ENCODE measurements at places on chromosomes 5 and 9. TPM values are rescaled to one million over a fixed set of nuclear protein-coding genes. Genes with fewer than 3 reads are reported as not detected.

GRCh38 chr9:127700140-127700539 lies 6.6 kb upstream of the CFAP157 start:
- H3K4me3 ChIP-seq, result no peak overlapping the region
- no peaks in the 10 kb centered on the region for H3K27me3 ChIP-seq
- no peak for DNase-seq
- H3K27ac ChIP-seq, result no peak overlapping the region
- H3K4me1 ChIP-seq, result peaks cover 7% of the 10 kb centered on the region
- H3K36me3 ChIP-seq, result peaks cover 13% of the 10 kb centered on the region

The ARL15 gene
- 10.1 TPM for total RNA-seq

- peaks cover 5% of the 10 kb centered on the region for H3K36me3 ChIP-seq
- peaks cover 7% of the 10 kb centered on the region for H3K4me1 ChIP-seq
- no peaks in the 10 kb centered on the region for H3K27me3 ChIP-seq
- DNase-seq, result no peak
These were observed 226.5 kb upstream of the NREP start for GRCh38 chr5:111983459-111983858.

GRCh38 chr5:103674251-103674650 lies 111.7 kb upstream of the NUDT12 start:
- H3K27me3 ChIP-seq, result no peaks in the 10 kb centered on the region
- H3K36me3 ChIP-seq, result no peaks in the 10 kb centered on the region
- DNase-seq, result no peak
- H3K4me3 ChIP-seq, result no peak overlapping the region

DNA sequence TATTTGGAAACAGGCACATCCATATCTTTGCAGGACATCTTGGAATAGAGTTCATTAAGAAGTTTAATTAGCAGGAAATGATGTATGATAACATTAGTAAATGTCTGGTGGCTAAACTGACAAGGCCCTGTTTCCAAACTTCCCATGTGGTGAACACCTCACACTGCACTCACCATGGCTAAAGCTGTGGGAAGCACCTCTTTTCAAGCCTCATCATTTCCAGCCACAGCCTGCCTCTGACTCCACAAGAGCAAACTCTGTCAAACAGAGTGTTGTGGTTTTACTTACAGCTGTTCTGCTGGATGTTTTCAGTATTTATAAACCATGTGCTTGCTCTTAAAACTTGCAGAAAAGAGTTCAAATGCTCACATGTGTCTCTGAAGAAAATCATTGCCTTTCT lies 14.9 kb upstream of the NDUFB6 start:
- DNase-seq, result no peak
- no peak overlapping the region for H3K4me3 ChIP-seq
- H3K27ac ChIP-seq, result no peak overlapping the region
- no peaks in the 10 kb centered on the region for H3K27me3 ChIP-seq
- peaks cover 11% of the 10 kb centered on the region for H3K4me1 ChIP-seq
- H3K36me3 ChIP-seq, result peaks cover 3% of the 10 kb centered on the region

The PRUNE2 gene
- total RNA-seq, result 0.29 TPM

DNA sequence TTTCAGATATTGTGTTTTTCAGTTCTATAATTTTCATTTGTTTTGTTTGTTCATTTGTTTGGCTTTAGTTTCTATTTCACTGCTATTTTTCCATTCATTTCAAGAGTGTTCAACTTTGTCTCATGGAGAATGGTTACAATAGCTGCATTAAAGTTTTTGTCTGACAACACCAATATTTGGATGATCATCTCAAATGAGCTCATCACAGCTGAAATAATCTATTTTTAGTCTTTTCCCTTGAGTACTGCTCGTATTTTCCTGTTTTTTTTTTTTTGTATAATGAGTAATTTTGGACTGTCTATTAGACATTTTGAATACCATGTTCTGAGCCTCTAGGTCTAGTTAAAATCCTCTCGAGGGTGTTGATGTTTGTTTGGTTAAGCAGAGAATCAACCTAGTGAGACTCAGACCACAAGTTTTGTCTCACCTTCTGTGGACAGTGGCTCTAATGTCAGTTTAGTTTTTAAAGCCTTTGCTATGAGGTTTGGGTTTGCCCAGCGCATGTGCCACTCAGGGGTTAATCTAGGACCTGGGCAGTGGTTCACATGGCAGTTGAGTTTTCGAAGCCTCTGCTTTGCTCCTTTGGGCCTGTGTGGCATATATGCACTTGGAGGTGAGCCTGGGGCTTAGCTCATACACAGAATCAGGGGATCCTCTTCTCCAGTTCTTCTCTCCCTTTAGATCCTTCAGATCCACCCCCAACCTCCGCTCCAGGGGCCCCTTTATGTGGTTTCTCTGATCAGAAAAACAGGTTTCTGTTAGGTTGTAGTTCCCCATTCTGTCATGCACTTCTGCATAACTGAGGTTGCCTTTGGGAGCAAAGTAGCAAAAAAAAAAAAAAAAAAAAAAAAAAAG lies 79.8 kb downstream of the ARSB start:
- H3K27me3 ChIP-seq, result no peaks in the 10 kb centered on the region
- H3K27ac ChIP-seq, result no peak overlapping the region
- DNase-seq, result no peak

The EPB41L4B gene
- total RNA-seq, result 20.2 TPM

- H3K27ac ChIP-seq, result no peak overlapping the region
- DNase-seq, result peak; percentile 71
- no peaks in the 10 kb centered on the region for H3K4me1 ChIP-seq
- H3K4me3 ChIP-seq, result no peak overlapping the region
These were observed 316.3 kb downstream of the MCTP1 start for GRCh38 chr5:94968507-94969095.

GRCh38 chr9:134592018-134592818 lies 49.4 kb upstream of the COL5A1 start:
- no peaks in the 10 kb centered on the region for H3K27me3 ChIP-seq
- H3K27ac ChIP-seq, result no peak overlapping the region
- DNase-seq, result peak; percentile 49
- no peaks in the 10 kb centered on the region for H3K36me3 ChIP-seq

GRCh38 chr9:128887914-128888350 lies 6.0 kb downstream of the LRRC8A start:
- no peak for DNase-seq
- H3K27me3 ChIP-seq, result no peaks in the 10 kb centered on the region
- H3K4me1 ChIP-seq, result peaks cover 38% of the 10 kb centered on the region
- peaks cover 46% of the 10 kb centered on the region for H3K36me3 ChIP-seq
- H3K4me3 ChIP-seq, result no peak overlapping the region
- peak overlapping the region; percentile 19 for H3K27ac ChIP-seq

The SRA1 gene
- 107 TPM for total RNA-seq

GRCh38 chr5:137730336-137730735 lies 5.6 kb downstream of the KLHL3 start:
- H3K4me3 ChIP-seq, result no peak overlapping the region
- no peaks in the 10 kb centered on the region for H3K27me3 ChIP-seq
- no peaks in the 10 kb centered on the region for H3K36me3 ChIP-seq
- no peak overlapping the region for H3K27ac ChIP-seq

The ARID3C gene
- not detected for total RNA-seq

DNA sequence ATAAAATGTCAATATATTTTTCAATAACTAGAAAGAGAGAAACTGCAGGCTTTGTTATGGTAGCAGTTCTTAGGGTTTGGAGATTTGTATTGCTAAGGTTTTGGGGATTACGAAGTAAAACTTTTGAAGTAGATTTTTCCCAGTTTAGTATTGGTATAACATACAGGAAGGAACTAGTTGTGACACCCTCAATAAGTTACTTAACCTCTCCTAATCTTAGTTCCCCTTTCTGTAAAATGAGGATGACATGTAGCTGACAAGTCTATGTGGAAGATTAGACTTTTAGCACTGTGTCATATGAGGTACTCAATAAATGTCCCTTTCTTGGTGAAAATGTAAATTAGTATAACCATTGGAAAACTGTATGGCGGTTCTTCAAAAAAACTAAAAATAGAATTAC lies 73.4 kb upstream of the ATG10 start:
- H3K4me1 ChIP-seq, result peaks cover 7% of the 10 kb centered on the region
- H3K27ac ChIP-seq, result no peak overlapping the region
- DNase-seq, result no peak
- no peaks in the 10 kb centered on the region for H3K27me3 ChIP-seq
- H3K36me3 ChIP-seq, result peaks cover 6% of the 10 kb centered on the region

The FABP6 gene
- not detected for total RNA-seq

DNA sequence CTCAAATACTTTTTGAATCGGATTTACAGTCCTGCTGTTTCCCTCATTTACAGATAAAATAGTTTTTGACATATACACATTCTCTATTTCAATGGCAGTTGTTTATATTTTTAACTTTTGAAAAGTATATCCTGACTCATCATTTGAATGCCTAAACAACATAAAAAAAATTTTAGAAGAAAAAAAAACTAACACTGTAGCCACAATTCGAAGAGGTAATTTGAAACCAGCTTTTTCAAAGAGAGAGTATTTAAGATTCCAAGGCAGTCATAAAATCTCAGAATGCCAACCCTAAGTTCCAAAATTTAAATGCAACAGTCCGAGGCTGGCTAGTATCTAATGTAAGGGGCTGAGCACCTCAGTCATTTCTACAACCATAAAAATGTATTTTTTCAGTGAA lies 626.8 kb downstream of the DNAH5 start:
- DNase-seq, result no peak
- no peak overlapping the region for H3K27ac ChIP-seq
- H3K36me3 ChIP-seq, result no peaks in the 10 kb centered on the region

DNA sequence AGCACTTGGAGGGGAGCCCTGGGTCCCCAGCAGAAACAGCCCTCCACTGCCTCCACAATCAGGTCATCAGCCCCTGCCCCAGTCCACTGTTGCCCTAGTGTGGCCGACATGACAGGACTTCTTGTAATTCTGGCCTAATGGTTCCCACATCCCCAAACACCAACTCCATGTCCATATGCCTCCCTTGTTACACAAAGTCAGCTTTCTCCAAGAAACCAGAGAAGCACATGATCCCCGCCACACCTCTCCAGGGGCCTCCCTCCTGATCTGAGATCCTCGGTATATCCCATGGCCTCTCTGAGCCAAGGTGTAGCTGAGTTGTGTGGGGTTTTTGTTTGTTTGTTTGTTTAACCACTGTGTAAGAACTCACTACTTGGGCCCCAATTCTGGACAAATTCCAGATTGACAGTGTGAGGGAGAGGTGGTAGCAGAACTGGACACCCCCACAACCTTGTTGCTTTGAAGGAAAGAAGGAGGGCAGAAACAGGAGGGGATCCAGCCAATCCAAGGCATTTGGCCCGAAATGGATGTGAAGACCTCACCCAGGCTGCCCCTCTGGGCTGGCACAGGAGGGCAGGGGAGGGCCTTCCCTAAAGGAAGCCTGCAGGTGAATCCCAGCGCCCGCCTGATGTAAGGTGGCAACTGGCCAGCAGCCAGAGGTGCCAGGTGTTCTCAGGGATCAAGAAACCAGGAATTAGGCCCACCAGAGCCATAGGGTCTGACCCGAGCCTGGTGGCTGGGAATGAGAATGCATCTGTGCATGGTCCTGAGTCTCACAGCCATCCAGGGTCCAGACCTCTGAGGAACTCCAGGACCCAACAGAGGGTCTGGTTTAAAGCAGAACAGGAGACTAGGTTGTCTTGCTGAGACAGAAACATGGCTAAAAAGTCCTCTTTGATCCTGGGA lies 13.4 kb downstream of the IRF1 start:
- no peak overlapping the region for H3K27ac ChIP-seq
- H3K36me3 ChIP-seq, result peaks cover 17% of the 10 kb centered on the region
- no peaks in the 10 kb centered on the region for H3K27me3 ChIP-seq
- no peak for DNase-seq
- no peaks in the 10 kb centered on the region for H3K4me1 ChIP-seq
- no peak overlapping the region for H3K4me3 ChIP-seq

The MYMK gene
- total RNA-seq, result not detected

- DNase-seq, result no peak
- H3K4me3 ChIP-seq, result no peak overlapping the region
- H3K4me1 ChIP-seq, result no peaks in the 10 kb centered on the region
These were observed 23.2 kb downstream of the LPCAT1 start for GRCh38 chr5:1500411-1501091.

The PCDHGA10 gene
- 1.4 TPM for total RNA-seq

- H3K27me3 ChIP-seq, result no peaks in the 10 kb centered on the region
- H3K4me1 ChIP-seq, result no peaks in the 10 kb centered on the region
- no peak overlapping the region for H3K27ac ChIP-seq
- no peaks in the 10 kb centered on the region for H3K36me3 ChIP-seq
- H3K4me3 ChIP-seq, result no peak overlapping the region
These were observed 60.3 kb upstream of the RIOK2 start for GRCh38 chr5:97243353-97243752.

DNA sequence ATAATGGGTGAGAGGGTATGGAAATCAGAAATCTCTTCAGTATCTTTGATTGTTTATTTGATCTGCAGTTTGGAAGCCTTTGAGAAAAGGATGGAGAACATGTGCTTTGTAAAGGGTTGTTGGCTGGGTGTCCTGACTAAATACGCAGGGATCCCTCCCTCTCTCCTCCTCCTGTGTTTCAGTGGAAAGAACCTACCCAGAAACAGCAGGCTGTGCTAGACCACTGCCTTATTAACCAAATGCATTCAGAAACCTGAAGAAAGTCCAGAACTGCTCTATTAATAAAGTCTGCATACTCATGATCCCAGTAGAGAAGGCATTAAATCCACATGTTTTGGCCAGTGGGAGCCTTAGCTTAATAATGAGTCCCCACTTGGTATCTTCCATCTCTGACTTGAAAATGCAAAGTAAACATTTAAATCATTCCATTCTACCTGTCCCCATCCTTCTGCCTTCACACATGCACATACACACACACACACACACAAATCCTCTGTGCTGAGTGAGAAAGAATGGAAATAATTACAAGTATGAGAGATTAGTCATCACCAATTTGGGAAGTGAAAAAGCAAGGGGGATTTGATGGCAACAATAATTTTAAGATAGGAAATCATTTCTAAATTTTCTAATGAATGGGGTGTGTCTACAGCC lies 10.0 kb upstream of the LECT2 start:
- H3K27ac ChIP-seq, result no peak overlapping the region
- no peaks in the 10 kb centered on the region for H3K36me3 ChIP-seq
- H3K27me3 ChIP-seq, result no peaks in the 10 kb centered on the region
- DNase-seq, result no peak

GRCh38 chr9:129646654-129647053 lies 4.7 kb upstream of the ASB6 start:
- H3K27me3 ChIP-seq, result no peaks in the 10 kb centered on the region
- DNase-seq, result no peak
- H3K36me3 ChIP-seq, result no peaks in the 10 kb centered on the region
- no peak overlapping the region for H3K4me3 ChIP-seq

DNA sequence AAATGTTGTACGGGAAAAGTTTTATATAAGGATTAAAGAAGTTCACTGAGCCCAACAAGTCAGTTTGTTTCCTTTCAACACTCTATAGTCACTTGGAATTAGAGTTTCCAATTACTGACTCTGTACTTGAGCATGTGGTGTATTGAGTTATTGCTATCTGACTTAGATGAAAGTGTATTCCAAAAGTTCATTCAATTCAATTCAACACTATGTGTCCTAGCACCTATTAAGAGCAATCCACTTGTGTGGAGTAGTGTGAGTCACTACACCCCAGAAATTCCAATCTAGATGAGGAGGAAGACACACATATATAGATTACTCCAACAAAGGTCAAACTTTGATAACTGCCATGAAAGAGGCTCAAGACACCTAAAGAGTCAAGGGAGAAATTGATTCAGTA lies 98.2 kb upstream of the SLCO6A1 start:
- H3K27ac ChIP-seq, result no peak overlapping the region
- peaks cover 11% of the 10 kb centered on the region for H3K4me1 ChIP-seq
- no peak overlapping the region for H3K4me3 ChIP-seq
- DNase-seq, result no peak
- no peaks in the 10 kb centered on the region for H3K27me3 ChIP-seq

- no peaks in the 10 kb centered on the region for H3K36me3 ChIP-seq
- DNase-seq, result no peak
- no peak overlapping the region for H3K4me3 ChIP-seq
- H3K27me3 ChIP-seq, result no peaks in the 10 kb centered on the region
These were observed 25.7 kb downstream of the SYK start for GRCh38 chr9:90827181-90827871.

GRCh38 chr5:55551358-55551757 lies 16.6 kb upstream of the PLPP1 start:
- H3K27me3 ChIP-seq, result no peaks in the 10 kb centered on the region
- H3K4me3 ChIP-seq, result no peak overlapping the region
- H3K36me3 ChIP-seq, result no peaks in the 10 kb centered on the region
- H3K27ac ChIP-seq, result no peak overlapping the region
- DNase-seq, result peak; percentile 19

Measured in MCF 10A (cell line).